ENCODE measurements at places on chromosomes 12 and 14. TPM values are rescaled to one million over a fixed set of nuclear protein-coding genes. Genes with fewer than 3 reads are reported as not detected.

The WNT5B gene
- 11.3 TPM for total RNA-seq

The SAMD4A gene
- 23.0 TPM for total RNA-seq

The PTPRR gene
- total RNA-seq = 0.95 TPM

The NYNRIN gene
- total RNA-seq = 129 TPM

The NOS1 gene
- total RNA-seq = 0.48 TPM

The SLC39A5 gene
- total RNA-seq = 23.0 TPM

The TAS2R20 gene
- total RNA-seq = 1.1 TPM

DNA sequence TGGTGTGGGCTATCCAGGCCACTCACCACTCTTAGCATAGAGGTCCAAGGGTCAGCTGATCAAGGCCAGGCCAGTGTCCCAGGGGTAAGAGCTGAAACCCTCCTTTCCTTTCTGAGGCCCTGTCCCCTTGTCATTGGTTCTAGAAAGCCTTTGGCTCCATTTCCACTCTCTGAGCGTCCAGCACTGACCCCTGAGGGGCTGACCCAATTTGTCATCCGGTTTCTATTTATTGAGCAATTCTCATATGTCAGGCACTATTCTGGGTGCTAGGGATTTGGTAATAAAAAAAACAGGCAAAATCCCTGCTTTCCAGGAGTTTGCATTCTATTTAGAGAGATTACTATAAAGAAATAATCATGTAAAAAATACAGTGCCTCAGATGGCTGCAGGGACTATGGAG lies 3.4 kb downstream of the KRT77 start:
- H3K36me3 ChIP-seq = no peaks in the 10 kb centered on the region
- no peak overlapping the region for H3K27ac ChIP-seq
- no peaks in the 10 kb centered on the region for H3K4me1 ChIP-seq
- DNase-seq = no peak
- H3K27me3 ChIP-seq = peaks cover 36% of the 10 kb centered on the region
- H3K4me3 ChIP-seq = no peak overlapping the region

DNA sequence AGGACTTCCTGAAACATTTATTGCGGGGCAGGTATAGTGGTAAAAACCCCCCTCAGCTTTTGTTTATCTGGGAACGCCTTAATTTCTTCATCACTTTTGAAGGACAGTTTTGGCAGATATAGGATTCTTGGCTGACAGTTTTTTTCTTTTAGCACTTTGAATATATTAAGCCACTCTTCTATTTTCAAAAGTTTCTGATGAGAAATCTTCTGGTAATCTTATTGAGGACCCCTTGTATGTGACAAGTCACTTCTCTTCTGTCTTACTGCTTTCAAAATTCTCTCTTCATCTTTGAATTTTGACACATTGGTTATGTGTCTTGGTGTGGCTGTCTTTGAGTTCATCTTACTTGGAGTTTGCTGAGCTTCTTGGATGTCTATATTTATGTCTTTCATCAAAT lies 59.1 kb downstream of the ATP23 start:
- H3K27me3 ChIP-seq = peaks cover 3% of the 10 kb centered on the region
- H3K27ac ChIP-seq = no peak overlapping the region
- no peak overlapping the region for H3K4me3 ChIP-seq
- no peak for DNase-seq
- no peaks in the 10 kb centered on the region for H3K36me3 ChIP-seq

GRCh38 chr12:99027461-99027860 lies 382.4 kb downstream of the APAF1 start:
- no peaks in the 10 kb centered on the region for H3K36me3 ChIP-seq
- no peak overlapping the region for H3K4me3 ChIP-seq
- H3K27me3 ChIP-seq = peaks cover 3% of the 10 kb centered on the region
- H3K4me1 ChIP-seq = no peaks in the 10 kb centered on the region

DNA sequence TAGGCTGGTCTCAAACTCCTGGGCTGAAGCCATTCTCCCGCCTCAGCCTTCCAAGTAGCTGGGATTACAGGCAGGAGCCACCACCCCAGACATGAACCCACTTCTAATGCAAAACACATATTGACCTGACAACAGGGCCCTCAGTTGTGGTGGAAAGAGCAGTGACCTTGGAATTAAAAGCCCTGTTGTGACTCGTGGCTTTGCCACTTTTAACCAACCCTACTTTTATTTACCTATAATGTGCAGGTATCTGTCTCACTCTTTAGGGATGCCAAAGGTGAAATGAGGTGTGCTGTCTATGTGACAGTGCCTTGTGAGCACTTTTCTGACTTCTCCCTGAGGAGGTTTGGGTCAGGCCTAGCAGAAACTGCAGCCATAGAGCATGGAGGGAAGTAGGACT lies 132.8 kb upstream of the DNM1L start:
- no peaks in the 10 kb centered on the region for H3K27me3 ChIP-seq
- peak overlapping the region; percentile 20 for H3K27ac ChIP-seq

- peaks cover 5% of the 10 kb centered on the region for H3K36me3 ChIP-seq
- H3K27me3 ChIP-seq = no peaks in the 10 kb centered on the region
- no peak overlapping the region for H3K4me3 ChIP-seq
- no peak for DNase-seq
Observed at GRCh38 chr14:51566831-51567582, 84.7 kb upstream of the FRMD6 start.

GRCh38 chr14:35193161-35193560 lies 70.8 kb downstream of the PRORP start:
- H3K27ac ChIP-seq = no peak overlapping the region
- H3K4me1 ChIP-seq = peaks cover 10% of the 10 kb centered on the region
- H3K36me3 ChIP-seq = peaks cover 11% of the 10 kb centered on the region
- no peak overlapping the region for H3K4me3 ChIP-seq

- H3K4me1 ChIP-seq = no peaks in the 10 kb centered on the region
- H3K4me3 ChIP-seq = no peak overlapping the region
Observed at GRCh38 chr12:51759695-51760094, 88.8 kb downstream of the FIGNL2 start.

DNA sequence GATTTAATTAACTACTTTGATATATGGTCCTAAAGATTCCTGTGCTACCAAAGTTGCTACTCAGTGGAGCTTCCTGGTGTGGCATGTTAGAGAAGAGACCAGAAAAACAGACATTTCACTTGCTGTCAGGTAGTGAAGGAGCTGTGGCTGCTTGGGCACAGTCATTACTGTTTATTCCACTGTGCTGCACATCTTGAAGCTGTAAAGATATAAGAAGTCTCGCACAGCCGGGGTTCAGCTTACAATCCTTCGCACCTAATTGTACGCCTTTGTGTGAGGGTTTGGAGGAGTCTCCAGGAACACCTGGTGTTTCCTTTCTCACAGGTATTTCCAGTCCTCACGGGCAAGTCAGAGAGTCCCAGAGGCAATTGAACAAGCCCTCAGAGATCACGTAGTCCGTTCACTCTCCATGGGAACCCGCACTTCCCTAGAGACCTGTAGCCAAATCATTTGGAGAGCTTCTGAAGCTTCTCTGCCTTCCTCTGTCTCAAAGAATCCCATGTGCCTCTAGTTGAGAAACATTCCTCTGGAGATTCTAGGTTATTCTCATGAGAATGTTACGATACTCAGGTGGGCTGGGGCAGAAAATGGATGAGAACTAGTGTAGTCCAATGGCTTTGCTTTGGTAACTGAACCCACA lies 4.1 kb downstream of the EVL start:
- no peak for DNase-seq
- peaks cover 14% of the 10 kb centered on the region for H3K36me3 ChIP-seq
- no peaks in the 10 kb centered on the region for H3K27me3 ChIP-seq
- no peak overlapping the region for H3K4me3 ChIP-seq

DNA sequence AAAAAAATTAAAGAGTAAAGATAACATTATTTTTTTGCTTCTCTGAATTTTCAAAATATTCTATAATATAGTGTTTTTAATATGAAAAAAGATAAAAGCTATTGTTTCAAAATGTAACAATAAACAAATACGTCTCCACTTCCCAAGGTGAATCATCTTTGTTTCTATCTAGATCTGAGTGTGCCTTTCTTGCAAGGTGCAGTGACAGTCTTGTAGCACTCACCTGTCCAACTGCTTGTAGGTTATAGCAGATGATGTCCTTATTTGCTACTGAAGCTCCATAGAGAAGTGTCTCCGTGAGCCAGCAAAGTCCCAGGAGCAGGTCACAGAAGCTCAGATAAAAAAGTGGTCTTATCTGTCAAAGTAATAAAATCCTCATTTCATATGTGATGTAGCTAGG lies 21.4 kb downstream of the TMEM116 start:
- H3K4me3 ChIP-seq = no peak overlapping the region
- H3K36me3 ChIP-seq = peaks cover 13% of the 10 kb centered on the region
- peaks cover 4% of the 10 kb centered on the region for H3K4me1 ChIP-seq
- DNase-seq = no peak
- no peaks in the 10 kb centered on the region for H3K27me3 ChIP-seq

DNA sequence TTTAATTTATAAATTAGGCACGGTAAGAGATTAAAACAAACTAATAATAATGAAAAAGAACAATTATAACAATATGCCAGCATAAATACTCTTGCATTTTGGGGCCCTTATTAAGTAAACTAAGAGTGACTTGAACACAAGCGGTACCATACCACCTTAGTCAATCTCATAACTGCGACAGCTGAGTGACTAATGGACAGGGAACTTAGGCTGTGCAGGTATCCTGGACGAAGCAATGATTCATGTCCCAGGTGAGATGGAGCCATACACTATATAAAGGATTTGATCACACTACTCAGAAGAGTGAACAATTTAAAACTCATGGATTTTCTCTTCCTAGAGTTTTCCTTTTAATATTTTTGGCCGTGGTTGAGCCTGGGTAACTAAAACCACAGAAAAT lies 4.3 kb downstream of the KLRC4 start:
- no peaks in the 10 kb centered on the region for H3K36me3 ChIP-seq
- H3K27ac ChIP-seq = no peak overlapping the region
- H3K4me3 ChIP-seq = no peak overlapping the region
- H3K4me1 ChIP-seq = no peaks in the 10 kb centered on the region
- no peak for DNase-seq

DNA sequence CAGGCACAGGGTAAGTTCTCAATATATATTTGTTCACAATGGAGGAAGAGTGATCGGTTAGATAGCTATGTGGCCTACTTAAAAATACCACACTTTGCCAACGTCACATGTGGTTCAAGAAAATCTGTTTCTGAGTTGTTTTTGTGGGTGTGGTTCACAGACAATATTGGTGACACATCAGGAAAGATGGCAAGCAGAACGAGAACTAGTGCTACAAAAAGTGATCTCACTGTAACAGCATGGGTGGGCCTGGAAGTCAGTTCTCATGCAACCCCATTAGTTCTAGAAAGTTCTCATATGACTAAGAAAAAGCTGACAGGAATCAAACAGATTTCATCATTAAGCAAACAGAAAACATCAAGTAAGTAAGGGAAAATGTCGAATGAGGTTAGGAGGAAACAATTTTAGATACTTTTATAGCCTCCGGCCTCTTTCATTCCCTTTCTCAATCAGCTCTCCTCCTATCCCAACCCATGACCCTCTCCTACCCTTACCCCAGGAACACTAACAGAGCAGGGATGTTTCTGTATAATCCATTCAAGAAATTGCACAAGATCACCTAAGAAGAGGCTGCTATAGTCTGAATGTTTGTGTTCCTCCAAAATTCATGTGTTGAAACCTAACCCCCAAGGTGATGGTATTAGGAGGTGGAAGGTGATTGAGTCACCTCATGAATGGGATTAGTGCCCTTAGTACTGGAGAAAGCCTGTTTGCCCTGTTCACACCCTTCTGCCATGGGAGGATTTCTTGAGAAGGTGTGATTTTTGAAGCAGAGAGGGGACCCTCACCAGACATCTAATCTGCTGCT lies 15.5 kb upstream of the NTN4 start:
- H3K4me3 ChIP-seq = peak overlapping the region; percentile 16
- peak overlapping the region; percentile 86 for H3K27ac ChIP-seq
- no peaks in the 10 kb centered on the region for H3K27me3 ChIP-seq
- H3K4me1 ChIP-seq = no peaks in the 10 kb centered on the region

DNA sequence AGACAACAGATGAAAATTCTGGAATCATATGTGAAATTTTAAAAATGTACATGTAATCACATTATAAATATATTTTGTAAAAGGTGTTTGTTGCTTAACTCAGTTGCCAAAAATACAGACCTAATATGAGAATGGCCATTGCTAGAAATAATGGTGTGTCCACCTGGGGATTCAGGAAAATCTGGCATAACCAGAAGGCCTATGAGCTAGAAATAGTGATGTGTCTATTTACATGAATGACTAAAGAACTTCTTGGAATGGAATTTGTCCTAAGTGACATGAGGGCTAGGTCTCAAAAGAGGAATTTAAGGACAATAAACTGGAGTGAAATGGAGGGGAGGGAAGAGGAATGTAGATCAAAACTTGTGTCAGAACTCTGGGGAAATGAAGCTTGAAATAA lies 126.4 kb downstream of the PTPRR start:
- no peaks in the 10 kb centered on the region for H3K27me3 ChIP-seq
- no peak overlapping the region for H3K27ac ChIP-seq
- no peaks in the 10 kb centered on the region for H3K36me3 ChIP-seq
- no peak for DNase-seq
- H3K4me1 ChIP-seq = no peaks in the 10 kb centered on the region

- peaks cover 7% of the 10 kb centered on the region for H3K27me3 ChIP-seq
- no peak overlapping the region for H3K4me3 ChIP-seq
- no peaks in the 10 kb centered on the region for H3K4me1 ChIP-seq
- H3K27ac ChIP-seq = no peak overlapping the region
- no peak for DNase-seq
Observed at GRCh38 chr12:100445081-100445481, 28.6 kb upstream of the NR1H4 start.

DNA sequence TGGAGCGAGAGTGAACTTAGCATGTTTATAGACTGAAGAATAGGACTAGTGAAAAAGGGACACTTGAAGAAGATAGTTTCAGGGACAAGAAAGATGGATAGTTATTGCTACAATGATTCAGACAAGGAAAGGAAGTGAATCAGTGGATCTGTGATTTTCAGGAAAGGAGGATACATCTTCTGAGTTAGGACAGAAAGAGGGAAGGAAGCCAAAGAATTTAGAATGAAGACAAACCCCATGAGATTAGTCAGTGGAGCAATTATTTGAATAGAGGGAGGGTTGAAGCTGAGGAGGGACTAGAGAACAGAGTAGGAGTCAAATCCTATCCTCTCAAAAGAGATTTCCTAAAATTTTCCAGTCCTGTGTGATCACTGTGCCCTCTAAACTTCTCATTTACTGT lies 282.7 kb downstream of the AKAP6 start:
- H3K4me3 ChIP-seq = no peak overlapping the region
- H3K27ac ChIP-seq = no peak overlapping the region
- no peaks in the 10 kb centered on the region for H3K36me3 ChIP-seq

- H3K4me3 ChIP-seq = no peak overlapping the region
- no peak overlapping the region for H3K27ac ChIP-seq
Observed at GRCh38 chr12:66409195-66409871, 107.0 kb downstream of the HELB start.

DNA sequence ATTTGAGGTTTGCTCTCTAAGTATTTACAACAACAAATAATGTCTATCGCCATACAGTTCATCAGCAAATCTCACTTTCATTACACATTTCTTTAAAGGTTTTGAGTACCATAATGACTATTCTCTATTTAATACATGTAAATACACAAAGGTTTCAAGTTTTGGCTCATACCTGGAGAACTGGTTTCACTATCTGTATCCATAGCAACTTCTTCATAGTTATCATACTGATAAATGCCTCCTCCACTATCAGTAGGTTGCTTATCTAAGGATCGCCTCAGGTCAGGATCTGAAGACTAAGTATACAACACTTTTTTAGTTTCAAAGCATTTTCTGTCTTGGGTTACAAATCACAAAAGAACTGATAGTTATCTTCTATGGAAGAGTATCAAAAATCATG lies 21.4 kb downstream of the ZFC3H1 start:
- H3K4me1 ChIP-seq = peaks cover 5% of the 10 kb centered on the region
- H3K36me3 ChIP-seq = peaks cover 26% of the 10 kb centered on the region
- H3K4me3 ChIP-seq = peak overlapping the region; percentile 61
- no peak for DNase-seq
- peak overlapping the region; percentile 84 for H3K27ac ChIP-seq

Measured in type B pancreatic cell (in vitro differentiated cells).